Activated CD8-positive, alpha-beta memory T cell treated with anti-CD3 and anti-CD28 coated beads for 1 hour (primary cell): ENCODE measurements at places on chromosomes 12 and 14.

- no peak for DNase-seq
Observed at GRCh38 chr12:64810831-64811230, 13.6 kb upstream of the TBC1D30 start.

DNA sequence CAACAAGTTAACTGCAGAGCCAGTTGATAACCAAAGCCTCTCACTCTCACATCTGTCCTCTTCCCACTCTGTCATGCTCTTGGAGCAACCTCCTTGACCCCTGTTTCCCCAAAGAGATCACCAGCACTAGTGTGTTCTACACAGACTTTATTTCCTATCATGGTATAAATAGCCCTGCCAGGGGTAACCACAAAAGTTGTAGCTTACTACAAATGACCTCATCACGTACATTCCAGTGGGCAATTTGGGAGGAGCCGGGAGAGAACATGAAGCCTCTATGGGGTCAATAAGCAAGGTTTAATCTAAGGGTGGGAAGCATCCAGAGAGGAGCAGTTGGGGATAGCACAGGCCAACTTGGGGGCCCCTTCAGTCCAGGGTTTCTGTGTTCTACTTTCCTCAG lies 186.5 kb downstream of the KCNA5 start:
- DNase-seq: no peak

- no peak for DNase-seq
Observed at GRCh38 chr12:12408265-12408690, 51.4 kb downstream of the BORCS5 start.

DNA sequence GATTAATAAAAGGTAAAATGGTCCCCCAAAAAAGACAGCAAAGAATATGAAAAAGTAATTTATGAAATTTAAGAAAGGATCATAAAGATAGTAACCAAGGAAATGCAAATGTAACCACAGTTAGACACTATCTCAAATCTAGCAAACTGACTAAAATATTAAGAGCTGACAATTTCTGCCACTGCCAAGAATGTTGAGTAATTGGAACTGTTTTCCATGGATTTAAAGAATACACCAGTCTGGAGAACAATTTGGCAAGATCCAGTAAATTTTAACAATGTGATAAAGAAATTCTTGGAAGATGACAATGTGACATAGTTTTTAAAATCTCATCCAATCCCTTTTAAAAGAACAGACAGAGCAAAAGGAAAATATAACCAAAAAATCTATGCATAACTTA lies 798.0 kb upstream of the MGAT4C start:
- DNase-seq: no peak

GRCh38 chr12:50988871-50989270 lies 36.5 kb downstream of the HIGD1C start:
- no peak for DNase-seq

GRCh38 chr14:75439989-75440388 lies 12.2 kb downstream of the JDP2 start:
- no peak for DNase-seq

GRCh38 chr14:50999726-51000125 lies 55.4 kb upstream of the PYGL start:
- no peak for DNase-seq

GRCh38 chr12:8014836-8015235 lies 17.7 kb upstream of the FOXJ2 start:
- no peak for DNase-seq

- DNase-seq: peak; percentile 56
Observed at GRCh38 chr14:23120541-23121251, 1.6 kb upstream of the CEBPE start.

GRCh38 chr12:49527361-49528130 lies 11.3 kb upstream of the KCNH3 start:
- no peak for DNase-seq

- DNase-seq: no peak
Observed at GRCh38 chr14:53915364-53916014, 41.1 kb downstream of the BMP4 start.
